ENCODE measurements at places on chromosomes 6 and 20. TPM values are rescaled to one million over a fixed set of nuclear protein-coding genes. Genes with fewer than 3 reads are reported as not detected.

DNA sequence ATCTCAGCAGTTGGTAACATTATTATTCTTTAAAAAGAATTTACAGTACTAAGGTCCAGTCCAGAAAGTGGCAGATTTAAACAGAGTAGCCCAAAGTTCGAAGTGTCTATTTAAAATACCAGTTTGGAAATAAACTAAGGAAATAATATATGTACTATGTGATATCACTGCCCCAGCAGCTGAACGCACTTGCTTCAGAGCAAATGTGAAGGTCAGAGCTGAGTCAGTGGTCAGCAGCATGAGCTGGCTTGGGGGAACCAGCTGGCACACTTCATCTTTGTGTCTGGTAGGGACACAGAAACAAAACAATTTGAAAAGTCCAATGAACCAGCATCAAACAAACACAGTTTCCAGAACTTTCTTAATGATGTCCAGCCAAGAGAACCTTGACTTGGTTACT lies 15.4 kb downstream of the TMEM14B start:
- H3K36me3 ChIP-seq, result peaks cover 32% of the 10 kb centered on the region
- no peak overlapping the region for H3K27ac ChIP-seq
- H3K27me3 ChIP-seq, result no peaks in the 10 kb centered on the region
- H3K4me3 ChIP-seq, result no peak overlapping the region
- no peak for DNase-seq
- H3K4me1 ChIP-seq, result peaks cover 5% of the 10 kb centered on the region

DNA sequence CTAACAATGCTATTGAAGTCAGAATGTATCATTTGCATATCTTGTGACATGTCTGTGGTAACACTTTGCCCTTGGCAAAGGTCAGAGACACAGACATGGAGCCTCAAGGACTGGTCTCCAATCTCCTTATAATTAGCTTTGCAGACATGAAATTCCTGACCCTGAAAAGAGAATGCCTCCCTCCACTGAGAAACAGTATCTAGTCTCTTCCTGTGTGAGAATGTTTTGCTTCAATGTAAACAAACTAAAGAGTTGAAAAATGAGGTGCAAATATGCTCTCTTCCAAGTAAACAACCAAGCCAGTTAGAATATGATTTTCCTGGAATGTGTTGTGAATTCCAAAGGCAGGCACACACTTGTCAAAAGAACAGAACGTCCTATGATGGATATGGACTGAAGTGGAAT lies 407.1 kb upstream of the MARCKS start:
- H3K27me3 ChIP-seq, result no peaks in the 10 kb centered on the region
- H3K27ac ChIP-seq, result no peak overlapping the region
- no peaks in the 10 kb centered on the region for H3K4me1 ChIP-seq
- no peak overlapping the region for H3K4me3 ChIP-seq

DNA sequence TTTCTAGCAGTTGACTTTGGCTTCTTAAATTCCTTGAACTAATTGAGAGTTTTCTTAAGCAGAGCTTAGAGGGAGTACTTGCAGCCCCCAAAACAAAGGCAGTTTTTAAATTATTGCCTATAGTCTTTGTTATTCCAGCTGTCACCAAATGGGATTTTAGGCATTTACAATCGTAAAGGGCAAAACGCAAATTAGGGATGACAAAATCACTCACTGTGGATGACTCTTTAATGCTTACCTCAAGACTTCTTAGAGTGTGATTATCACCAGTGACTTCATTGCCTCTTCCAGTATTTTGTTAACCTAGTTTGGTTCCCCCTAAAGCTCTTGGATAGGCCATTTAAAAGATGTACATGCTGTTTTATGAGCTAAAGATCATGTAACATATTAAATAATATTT lies 126.8 kb downstream of the LRRC1 start:
- H3K27me3 ChIP-seq, result no peaks in the 10 kb centered on the region
- DNase-seq, result no peak
- H3K4me1 ChIP-seq, result no peaks in the 10 kb centered on the region
- H3K4me3 ChIP-seq, result no peak overlapping the region

DNA sequence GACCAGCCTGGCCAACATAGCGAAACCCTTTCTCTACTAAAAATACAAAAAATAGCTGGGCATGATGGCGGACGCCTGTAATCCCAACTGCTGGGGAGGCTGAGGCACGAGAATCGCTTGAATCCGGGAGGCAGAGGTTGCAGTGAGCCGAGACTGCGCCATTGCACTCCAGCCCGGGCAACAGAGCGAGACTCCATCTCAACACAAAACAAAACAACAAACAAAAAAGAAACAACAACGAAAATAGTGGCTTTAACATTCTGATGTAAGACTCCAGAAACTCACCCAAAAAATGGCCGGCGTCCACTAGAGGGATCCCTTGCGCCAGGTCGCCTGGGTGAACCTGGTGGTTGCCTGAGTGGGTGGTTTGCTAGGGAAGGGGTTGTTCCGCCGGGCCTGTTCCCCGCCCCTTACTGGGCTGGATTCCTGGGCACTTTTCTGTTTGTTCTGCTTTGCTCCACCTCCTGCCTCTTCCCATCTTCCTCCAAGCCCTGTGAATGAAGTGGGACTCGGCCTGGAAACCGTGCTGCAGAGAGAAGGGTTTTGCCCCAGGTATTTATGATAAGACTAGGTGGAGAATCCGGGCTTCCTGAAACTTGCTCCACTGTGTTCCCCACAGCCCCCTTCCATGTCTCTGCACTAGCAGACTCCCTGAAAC lies 1.5 kb downstream of the PABPC1L start:
- no peak overlapping the region for H3K27ac ChIP-seq
- no peaks in the 10 kb centered on the region for H3K27me3 ChIP-seq
- peak overlapping the region; percentile 62 for H3K4me3 ChIP-seq
- DNase-seq, result peak; percentile 71

- H3K4me3 ChIP-seq, result no peak overlapping the region
- H3K4me1 ChIP-seq, result peaks cover 15% of the 10 kb centered on the region
- H3K27ac ChIP-seq, result no peak overlapping the region
- H3K36me3 ChIP-seq, result no peaks in the 10 kb centered on the region
Observed at GRCh38 chr6:118780668-118781067, 113.3 kb upstream of the ASF1A start.

SUMO4 gene
- 10.1 TPM for total RNA-seq

KHDRBS2 gene
- total RNA-seq, result not detected

Measured in activated CD8-positive, alpha-beta T cell treated with anti-CD3 and anti-CD28 coated beads, Interleukin-2, amount 10 ng/mL, durations not matched to agents 7 days and 5 days (primary cell).